CD8-positive, alpha-beta memory T cell (primary cell): ENCODE measurements at places on chromosomes 3 and 15. TPM values are rescaled to one million over a fixed set of nuclear protein-coding genes. Genes with fewer than 3 reads are reported as not detected.

Gene FAM81A
- 0.83 TPM for total RNA-seq

Gene ALCAM
- 26.1 TPM for total RNA-seq

DNA sequence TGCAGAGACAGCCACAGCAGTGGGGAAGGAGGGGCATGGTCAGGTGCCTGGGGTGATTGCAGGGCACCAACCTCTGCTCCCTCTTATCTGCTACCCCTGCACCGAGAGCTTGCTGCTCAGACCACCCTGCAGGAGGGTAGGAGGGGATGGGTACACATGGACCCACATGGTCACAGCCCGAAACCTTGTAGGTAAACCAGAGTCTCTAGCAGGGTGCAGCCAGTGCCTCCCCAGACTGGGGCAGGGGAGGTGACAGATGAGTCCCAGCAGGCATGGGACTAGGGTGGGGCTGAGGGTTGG lies 49.2 kb downstream of the FAH start:
- DNase-seq, result no peak

GRCh38 chr15:94421706-94422105 lies 190.3 kb downstream of the MCTP2 start:
- DNase-seq, result no peak

DNA sequence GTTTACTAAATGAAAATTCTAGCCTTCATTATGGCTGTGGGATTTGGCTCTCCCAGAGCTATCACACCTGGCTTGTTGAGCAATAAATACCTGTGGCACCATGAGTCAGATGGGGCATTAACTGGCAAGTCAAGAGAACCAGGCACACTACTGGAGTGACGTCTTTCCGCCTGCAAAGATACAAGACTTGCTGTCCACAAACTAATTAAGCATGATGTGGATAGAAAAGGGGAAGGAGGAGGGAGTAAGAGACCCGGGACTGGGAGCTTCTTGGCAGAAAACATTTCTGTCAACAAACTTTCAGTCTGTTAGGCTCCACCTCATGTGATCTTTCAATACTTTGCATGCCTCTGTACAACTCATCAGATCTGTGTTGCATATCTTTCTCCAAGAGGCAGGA lies 56.5 kb downstream of the CLDN1 start:
- DNase-seq, result no peak

- DNase-seq, result no peak
Measured at GRCh38 chr3:28476764-28477163, 128.1 kb upstream of the AZI2 start.

Gene SKOR1
- 0.15 TPM for total RNA-seq

Gene TRH
- total RNA-seq, result not detected

DNA sequence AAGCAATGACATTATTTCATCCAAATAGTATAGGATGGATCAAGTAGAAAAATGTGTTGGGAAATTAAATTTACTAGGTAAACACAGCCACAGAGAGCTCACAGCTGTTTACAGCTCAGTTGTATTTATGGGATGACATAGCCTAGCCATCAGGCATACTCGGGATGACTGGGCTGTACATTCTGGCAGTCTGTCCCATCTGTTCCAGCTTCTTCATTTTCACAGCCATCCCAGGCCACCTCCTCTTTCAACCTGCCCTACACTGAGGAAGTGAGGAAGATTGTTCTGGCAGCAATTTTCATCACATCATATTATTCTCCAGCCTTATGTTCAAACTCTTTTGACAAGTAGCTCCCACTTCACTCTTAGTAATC lies 98.4 kb upstream of the PFN2 start:
- DNase-seq, result no peak

DNA sequence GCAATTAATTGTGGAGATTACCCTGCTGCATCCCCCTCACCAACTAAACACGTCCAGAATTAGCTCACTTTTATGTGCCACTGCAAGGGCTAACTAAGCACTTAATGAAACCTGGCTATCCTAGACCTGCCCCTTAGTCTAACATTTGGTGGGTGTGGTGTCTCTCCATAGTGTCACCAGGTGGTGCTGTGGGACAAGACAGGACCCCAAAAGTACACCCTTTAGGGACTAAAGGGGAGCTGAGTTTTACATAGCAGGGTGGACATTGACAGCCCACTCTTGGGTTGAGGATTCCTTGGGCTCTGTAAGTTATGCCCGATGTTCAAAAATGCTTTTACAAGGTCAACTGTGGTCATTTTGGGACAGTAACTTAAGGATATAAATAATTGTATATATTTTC lies 5.7 kb downstream of the DUT start:
- DNase-seq, result no peak

DNA sequence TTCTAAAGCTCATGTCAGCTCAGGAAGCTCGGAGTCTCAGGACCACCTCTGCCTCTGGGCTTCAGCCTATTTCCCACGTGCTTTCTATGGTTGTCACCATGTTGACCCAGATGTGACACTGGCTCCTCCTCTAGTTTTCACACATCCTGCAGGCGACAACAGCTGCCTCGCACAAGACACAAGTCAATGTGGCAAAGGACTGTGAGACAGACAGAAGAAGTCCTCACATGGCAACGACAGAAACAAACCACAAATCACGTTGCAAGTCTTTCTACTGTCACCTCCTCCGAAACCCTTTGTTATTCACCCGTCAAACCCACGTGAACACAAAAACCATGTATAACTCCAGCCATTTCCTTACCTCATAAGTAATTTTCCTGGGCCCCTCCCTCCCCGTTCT lies 194.5 kb downstream of the MEX3B start:
- no peak for DNase-seq

DNA sequence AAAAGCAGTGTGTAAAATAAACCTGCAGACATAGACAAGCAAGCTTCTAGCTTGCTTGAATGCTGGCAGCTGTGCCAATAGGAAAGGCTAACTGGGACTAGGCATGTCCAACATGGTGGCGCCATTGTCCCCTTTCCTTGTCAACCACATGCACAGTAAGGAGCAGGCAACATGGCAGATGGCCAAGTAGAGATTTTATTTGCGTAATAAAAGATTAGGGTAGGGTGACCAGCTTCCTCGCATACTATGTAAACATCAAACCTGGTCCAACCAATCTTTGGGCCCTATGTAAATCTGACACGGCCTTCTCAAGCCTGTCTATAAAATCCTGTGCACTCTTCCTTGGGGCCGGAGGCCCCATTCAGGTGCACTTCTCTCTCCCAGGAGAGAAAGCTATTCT lies 575.4 kb upstream of the GOLIM4 start:
- DNase-seq, result no peak

Gene RCN2
- total RNA-seq, result 37.1 TPM

DNA sequence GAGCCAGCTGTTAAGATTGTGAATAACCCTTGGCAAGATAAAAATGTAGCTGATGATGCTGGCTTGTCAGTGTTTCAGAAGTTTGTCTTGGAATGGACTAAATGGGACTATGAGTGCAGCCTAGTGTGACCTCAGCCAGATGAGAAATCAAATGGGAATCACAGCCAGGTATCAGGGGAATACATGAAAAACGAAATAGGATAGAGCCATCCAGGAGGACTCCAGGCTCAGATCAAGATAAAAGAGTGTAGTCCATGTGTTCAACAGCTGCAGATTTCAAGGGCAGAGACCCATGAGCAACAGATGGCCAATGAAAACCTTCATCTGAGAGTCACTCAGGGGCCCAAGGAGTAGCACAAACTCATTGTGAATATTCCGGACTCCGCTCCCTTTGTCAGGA lies 1080.9 kb upstream of the CADM2 start:
- no peak for DNase-seq

GRCh38 chr3:162998205-162998604 lies 1501.6 kb downstream of the OTOL1 start:
- DNase-seq, result no peak

DNA sequence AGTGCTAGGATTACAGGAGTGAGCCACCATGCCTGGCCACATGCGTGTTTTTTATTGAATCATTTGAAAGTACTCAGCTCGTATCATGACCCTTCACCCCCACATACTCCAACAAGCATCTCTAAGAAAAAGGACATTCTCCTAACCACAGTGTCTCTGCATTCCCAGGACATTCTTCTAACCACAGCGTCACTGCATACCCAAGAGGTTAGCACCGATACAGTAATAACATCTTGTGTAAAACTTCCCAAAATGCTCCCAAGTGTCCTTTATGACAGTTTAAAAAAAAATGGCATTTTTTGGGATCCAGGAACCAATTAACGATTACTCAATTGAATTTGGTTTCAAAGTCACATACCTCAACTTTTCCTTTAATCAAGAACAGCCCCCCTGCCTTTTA lies 39.6 kb downstream of the FLNB start:
- DNase-seq, result no peak

GRCh38 chr3:57980416-57980815 lies 27.8 kb upstream of the FLNB start:
- no peak for DNase-seq

GRCh38 chr3:150603980-150604319 lies 829 bp downstream of the SELENOT start:
- no peak for DNase-seq

Gene PRSS50
- total RNA-seq, result not detected

GRCh38 chr15:99978426-99978825 lies 245.2 kb upstream of the LYSMD4 start:
- DNase-seq, result no peak

DNA sequence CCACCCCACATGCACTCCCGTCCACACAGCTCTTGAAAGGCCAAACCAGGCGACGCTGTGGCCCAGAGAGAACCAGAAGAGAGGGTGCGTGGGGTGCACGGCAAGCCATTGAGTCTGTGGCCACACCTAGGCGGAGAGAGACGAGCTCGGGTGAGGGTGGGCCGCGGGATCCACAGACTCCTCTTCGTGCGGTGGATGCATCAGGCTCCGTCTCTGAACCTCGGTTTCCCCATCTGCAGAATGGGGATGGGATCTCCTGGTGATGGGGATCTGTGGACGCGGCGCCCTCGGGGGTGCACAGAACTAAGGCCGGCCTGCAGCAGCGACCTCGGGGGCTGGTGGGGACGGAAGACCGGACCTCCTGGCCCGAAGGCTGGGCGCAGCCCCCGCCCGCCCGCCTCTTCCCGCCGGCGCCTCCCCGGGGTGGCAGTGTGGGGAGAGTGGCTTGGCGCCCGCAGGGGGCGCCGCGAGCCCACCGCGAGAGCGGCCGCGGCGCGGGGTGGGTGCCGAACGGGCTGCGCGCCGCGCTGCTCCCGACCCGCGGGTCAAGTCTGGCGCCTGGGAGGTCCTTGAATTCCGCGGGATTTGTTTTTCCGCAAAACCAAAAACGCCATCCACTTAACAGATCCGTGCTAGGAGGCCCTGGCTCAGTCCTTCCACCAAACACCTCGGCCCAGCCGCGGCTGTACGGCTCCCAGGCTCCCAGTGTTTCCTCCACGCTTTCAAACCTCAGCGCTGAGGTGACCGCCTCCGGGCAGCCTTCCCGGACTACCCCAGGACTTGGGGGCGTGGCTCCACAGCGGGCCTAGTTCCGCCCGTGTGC lies 13.2 kb upstream of the ADPGK start:
- peak; percentile 40 for DNase-seq

GRCh38 chr15:71374607-71375352 lies 259.5 kb downstream of the THSD4 start:
- no peak for DNase-seq

- DNase-seq, result no peak
Measured at GRCh38 chr3:192128922-192129321, 598.4 kb downstream of the FGF12 start.

GRCh38 chr15:96422125-96422524 lies 91.6 kb downstream of the NR2F2 start:
- no peak for DNase-seq

Gene CHRD
- total RNA-seq, result not detected

DNA sequence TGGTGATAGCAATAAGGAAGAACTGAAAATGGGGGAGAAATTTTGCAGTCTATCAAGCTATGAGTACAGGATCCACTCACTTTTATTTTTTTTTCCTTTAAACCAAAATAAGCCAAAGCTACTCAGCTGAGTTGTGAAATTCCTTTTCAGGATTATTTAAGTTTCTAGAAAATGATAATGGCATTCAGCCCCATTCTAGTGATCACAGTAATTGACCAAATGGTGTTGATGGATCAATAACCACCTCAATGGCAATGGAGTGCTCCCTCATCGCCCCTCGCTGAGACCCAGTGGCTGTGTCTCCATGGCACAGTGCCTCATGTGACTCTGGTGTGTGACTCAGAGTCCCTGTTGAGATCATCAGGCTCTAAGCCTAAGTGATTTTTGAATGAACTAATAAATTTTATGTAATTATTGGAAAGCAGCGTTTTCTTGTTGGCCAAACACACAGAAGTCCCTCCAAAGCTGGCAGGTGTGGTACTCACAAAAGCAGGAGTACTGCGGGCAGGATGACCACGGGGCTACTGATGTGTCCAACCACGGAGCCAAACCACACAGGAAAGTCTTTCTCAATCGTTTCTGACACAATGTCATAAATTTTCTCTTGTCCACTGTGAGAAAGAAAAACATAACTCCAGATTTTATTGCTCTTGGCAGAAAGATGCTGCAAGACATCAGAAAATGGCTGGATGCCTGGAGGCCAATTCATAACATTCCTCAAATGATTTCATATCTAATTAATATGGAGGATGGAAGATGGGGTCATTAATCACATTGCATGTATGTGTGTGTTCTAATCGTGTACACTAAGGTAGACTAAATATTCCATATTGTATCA lies 14.4 kb upstream of the STARD5 start:
- no peak for DNase-seq

DNA sequence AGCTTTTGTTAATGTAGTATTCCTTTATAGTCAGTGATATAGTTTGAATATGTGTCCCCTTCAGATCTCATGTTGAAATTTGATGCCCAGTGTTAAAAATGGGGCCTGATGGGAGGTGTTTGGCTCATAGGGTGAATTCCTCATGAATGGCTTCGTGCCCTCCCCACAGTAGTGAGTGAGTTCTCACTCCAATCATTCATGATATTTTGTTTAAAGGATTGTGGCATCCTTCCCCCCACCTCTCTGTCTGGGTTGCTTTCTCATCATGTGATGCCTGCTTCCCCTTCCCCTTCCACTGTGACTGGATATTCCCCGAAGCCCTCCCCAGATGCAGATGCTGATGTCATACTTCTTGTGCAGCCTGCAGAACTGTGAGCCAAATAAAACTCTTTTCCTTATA lies 649.8 kb upstream of the NR2F2 start:
- no peak for DNase-seq

DNA sequence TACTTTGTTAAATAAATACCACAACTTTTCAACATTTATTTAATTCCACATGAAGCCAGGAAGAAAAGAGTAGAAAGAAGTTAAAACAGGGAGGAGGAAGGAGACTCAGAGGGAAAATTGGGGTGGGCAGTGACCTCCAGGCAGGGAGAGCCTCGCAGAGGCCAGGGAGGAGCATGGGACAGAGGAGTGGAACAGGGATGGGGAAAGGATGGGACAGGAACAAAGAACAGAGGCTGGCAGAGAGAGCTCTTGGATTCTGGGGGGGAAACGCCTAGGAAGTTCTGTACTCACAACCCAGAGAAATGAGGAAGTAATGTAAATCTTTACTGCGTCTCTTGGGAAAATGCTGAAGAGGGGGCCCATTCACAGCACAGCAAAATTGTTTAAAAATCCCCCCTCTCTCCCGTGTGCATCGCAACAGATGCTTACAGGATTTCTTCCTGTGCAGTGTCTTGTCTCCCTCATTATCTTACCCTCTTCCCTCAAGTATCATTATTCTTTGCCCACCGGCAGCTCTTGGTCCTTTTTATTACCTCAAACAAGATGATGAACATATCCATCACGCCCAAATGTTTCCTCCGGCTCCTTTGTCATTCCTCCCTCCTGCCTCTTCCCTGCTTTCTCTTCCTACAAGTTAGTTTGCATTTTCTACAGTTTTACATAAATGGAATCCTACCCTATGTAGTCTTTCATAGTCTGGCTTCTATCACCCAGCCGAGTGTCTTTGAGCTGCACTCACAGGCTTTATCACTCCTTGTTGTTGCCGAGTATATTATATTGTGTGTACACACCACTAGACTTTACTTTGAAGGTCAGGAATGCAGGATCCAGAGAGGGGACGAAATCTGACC lies 65.5 kb downstream of the ARHGAP31 start:
- DNase-seq, result no peak
